ENCODE measurements at places on chromosomes 4 and X. TPM values are rescaled to one million over a fixed set of nuclear protein-coding genes. Genes with fewer than 3 reads are reported as not detected.
A peak's percentile ranks its signal among the peaks of the same experiment; 100 is the strongest.

The CTSO gene
- 3.8 TPM for total RNA-seq

The SLC4A4 gene
- total RNA-seq: 0.08 TPM

The RPL10 gene
- total RNA-seq: 5,204 TPM

The LRIT3 gene
- not detected for total RNA-seq

The FGA gene
- not detected for total RNA-seq

The APLN gene
- total RNA-seq: not detected

The MMAA gene
- total RNA-seq: 7.0 TPM

The GATA1 gene
- total RNA-seq: not detected

The DUSP21 gene
- total RNA-seq: not detected

The KCNE5 gene
- total RNA-seq: not detected

The TLR7 gene
- 0.06 TPM for total RNA-seq

The GAB3 gene
- 3.4 TPM for total RNA-seq

The ABCG2 gene
- not detected for total RNA-seq

The PLXNB3 gene
- not detected for total RNA-seq

The NOP14 gene
- total RNA-seq: 21.8 TPM

The F11 gene
- not detected for total RNA-seq

- no peaks in the 10 kb centered on the region for H3K36me3 ChIP-seq
- H3K4me3 ChIP-seq: no peak overlapping the region
- H3K27ac ChIP-seq: no peak overlapping the region
- H3K4me1 ChIP-seq: no peaks in the 10 kb centered on the region
- DNase-seq: no peak
Measured at GRCh38 chrX:24399550-24399949, 39.1 kb downstream of the SUPT20HL1 start.

GRCh38 chr4:36823199-36823967 lies 421.2 kb upstream of the NWD2 start:
- H3K27me3 ChIP-seq: no peaks in the 10 kb centered on the region
- no peak overlapping the region for H3K4me3 ChIP-seq
- no peaks in the 10 kb centered on the region for H3K4me1 ChIP-seq
- no peak overlapping the region for H3K27ac ChIP-seq
- H3K36me3 ChIP-seq: no peaks in the 10 kb centered on the region

DNA sequence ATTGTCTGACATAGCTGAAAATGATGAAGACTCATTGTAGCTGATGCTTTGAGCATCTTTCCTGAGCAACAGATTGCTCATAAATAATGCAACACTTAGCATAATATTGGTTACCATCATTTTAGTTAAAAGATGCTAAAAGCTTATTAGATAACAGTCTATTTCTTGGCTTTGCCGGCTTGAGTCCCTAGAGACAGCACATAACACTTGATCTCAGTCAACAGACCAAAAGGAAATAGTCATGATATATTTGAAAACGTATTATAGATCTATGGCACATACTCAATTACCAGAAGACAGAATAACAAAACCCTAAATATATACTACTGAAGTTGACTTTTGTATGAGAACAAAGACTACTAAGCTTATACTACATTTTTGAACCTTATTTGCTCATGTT lies 846.7 kb upstream of the EPHA5 start:
- no peaks in the 10 kb centered on the region for H3K36me3 ChIP-seq
- no peaks in the 10 kb centered on the region for H3K27me3 ChIP-seq
- H3K4me3 ChIP-seq: no peak overlapping the region

GRCh38 chrX:69289046-69289792 lies 124.0 kb upstream of the PJA1 start:
- no peak overlapping the region for H3K4me3 ChIP-seq
- no peak for DNase-seq
- H3K27ac ChIP-seq: no peak overlapping the region
- H3K27me3 ChIP-seq: no peaks in the 10 kb centered on the region
- peaks cover 10% of the 10 kb centered on the region for H3K4me1 ChIP-seq

DNA sequence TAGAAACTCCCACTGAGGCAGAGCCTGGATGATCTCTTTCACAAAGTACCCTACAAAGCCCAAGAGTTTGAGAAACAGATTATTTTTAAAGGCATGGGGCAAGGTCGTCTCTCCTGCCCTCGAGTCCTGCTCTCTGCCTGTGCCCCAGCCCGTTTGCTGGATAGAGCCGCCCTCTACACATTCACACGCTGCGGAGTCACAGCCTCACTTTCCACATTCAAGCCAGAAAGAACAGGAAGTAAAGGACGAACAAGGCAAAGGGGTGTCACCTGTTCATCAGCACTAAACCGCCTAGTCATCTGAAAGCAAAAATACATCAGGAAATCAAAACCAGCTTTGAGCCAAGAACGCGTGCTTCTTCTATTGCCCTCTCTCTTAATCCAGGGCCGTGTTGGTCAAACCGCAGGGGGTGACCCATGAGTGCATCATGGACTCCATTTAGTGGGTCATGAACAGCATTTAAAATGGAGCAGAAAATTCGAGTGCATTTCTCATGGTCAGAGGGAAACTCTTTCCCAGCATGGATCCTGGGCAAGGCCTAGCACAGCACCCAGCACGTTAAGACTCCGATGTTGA lies 83.4 kb downstream of the PHKA2 start:
- H3K27ac ChIP-seq: no peak overlapping the region
- H3K36me3 ChIP-seq: peaks cover 20% of the 10 kb centered on the region
- H3K4me3 ChIP-seq: no peak overlapping the region

GRCh38 chrX:120357186-120357585 lies 4.7 kb upstream of the ATP1B4 start:
- no peak overlapping the region for H3K27ac ChIP-seq
- DNase-seq: no peak
- no peak overlapping the region for H3K4me3 ChIP-seq
- H3K4me1 ChIP-seq: no peaks in the 10 kb centered on the region

DNA sequence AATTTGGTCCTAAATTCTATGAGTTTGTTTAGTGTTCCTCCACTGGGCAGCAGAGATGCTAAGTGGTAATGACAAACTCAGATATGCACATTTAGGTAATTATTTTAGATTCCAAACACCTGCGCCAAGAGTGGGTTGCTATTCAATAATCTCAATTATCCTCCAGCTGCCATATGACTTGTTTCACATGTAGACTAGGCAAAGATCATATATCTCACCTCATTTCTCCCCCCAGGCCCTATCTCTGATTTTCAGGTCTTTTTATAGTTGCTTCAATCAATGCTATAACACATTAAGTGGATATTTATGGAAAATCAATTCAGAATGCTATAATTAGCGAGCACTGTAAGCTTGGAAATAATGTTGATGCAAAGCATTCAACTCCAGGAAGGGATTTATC lies 217.6 kb downstream of the KCTD8 start:
- H3K36me3 ChIP-seq: no peaks in the 10 kb centered on the region
- no peaks in the 10 kb centered on the region for H3K4me1 ChIP-seq
- no peak overlapping the region for H3K4me3 ChIP-seq
- DNase-seq: no peak
- no peaks in the 10 kb centered on the region for H3K27me3 ChIP-seq
- H3K27ac ChIP-seq: no peak overlapping the region

GRCh38 chr4:104429150-104429741 lies 65.4 kb downstream of the CXXC4 start:
- no peak for DNase-seq
- no peaks in the 10 kb centered on the region for H3K36me3 ChIP-seq
- H3K27ac ChIP-seq: no peak overlapping the region
- no peaks in the 10 kb centered on the region for H3K27me3 ChIP-seq
- H3K4me1 ChIP-seq: no peaks in the 10 kb centered on the region

DNA sequence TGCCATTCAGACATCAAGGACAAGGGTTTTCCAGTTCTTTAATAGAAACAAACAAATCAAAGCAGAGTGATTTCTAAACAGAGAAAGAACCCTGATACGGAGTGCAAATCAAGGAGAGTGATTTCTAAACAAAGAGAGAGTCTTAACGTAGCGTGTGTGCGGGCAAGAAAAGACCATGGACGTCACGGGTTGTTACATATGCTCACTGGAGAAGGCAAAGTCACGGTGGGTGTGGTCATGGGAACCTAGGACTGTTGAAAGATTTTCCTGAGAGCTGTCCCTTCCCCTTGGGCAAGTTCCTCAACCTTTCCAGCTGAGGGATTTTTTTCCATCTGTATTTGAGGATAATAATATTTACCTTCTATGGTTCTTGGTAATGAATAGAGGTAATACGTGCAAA lies 95.0 kb upstream of the SLC34A2 start:
- no peak overlapping the region for H3K27ac ChIP-seq
- no peaks in the 10 kb centered on the region for H3K27me3 ChIP-seq
- no peak for DNase-seq
- H3K36me3 ChIP-seq: no peaks in the 10 kb centered on the region
- no peak overlapping the region for H3K4me3 ChIP-seq
- no peaks in the 10 kb centered on the region for H3K4me1 ChIP-seq

DNA sequence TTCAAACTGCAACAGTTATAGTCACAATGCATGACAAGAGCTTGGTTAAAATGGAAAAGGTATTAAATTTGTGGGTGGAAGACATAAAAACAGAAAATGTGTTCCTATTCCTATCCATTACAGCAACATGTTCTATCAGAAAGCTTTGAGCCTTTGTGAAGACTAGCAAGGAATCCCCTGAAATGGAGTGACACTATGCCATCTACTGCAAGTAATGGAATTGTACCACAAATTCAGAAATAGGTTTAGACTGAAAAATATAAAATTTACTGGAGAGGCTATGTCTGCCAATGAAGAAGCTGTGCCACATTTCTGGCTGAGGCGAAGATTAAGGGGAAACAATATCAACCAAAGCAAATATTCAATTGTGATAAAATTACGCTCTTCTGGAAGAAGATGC lies 247.9 kb downstream of the ADAM29 start:
- DNase-seq: no peak
- H3K36me3 ChIP-seq: no peaks in the 10 kb centered on the region

- no peaks in the 10 kb centered on the region for H3K36me3 ChIP-seq
- no peaks in the 10 kb centered on the region for H3K4me1 ChIP-seq
- DNase-seq: no peak
- H3K4me3 ChIP-seq: no peak overlapping the region
- no peak overlapping the region for H3K27ac ChIP-seq
Measured at GRCh38 chr4:13169731-13170525, 314.2 kb downstream of the RAB28 start.

DNA sequence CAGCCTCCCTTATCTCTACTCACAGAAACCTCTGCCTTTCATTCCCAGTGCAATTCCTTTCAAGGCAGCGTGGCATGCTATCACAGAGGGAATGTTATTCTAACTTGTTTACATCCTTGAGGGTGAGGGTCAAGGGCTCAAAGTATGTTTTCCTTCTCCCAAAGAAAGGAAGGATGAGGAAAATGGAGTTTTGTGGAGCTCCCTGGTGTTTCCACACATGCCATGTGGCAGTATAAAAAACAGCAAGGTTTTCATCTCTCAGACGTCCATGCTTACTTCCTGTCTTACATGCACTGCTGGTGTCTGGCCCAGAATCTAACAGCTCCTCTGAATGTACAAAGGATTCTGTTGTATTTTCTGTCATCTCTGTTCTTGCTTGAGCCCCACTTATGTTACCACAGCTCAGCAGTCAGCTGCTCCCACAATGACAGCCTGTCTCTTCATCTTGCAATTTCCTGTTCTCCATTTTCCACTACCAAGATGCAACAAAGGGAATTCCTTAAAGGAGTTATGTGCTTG lies 128.0 kb downstream of the SNCA start:
- no peaks in the 10 kb centered on the region for H3K4me1 ChIP-seq
- no peaks in the 10 kb centered on the region for H3K27me3 ChIP-seq
- H3K4me3 ChIP-seq: no peak overlapping the region
- H3K27ac ChIP-seq: no peak overlapping the region

GRCh38 chr4:52201715-52202114 lies 150.6 kb downstream of the SPATA18 start:
- H3K4me3 ChIP-seq: no peak overlapping the region
- DNase-seq: no peak
- no peaks in the 10 kb centered on the region for H3K4me1 ChIP-seq
- H3K27me3 ChIP-seq: no peaks in the 10 kb centered on the region

GRCh38 chr4:68570122-68570507 lies 6.0 kb downstream of the UGT2B17 start:
- H3K36me3 ChIP-seq: no peaks in the 10 kb centered on the region
- no peaks in the 10 kb centered on the region for H3K4me1 ChIP-seq
- DNase-seq: no peak
- no peak overlapping the region for H3K4me3 ChIP-seq
- H3K27me3 ChIP-seq: no peaks in the 10 kb centered on the region

DNA sequence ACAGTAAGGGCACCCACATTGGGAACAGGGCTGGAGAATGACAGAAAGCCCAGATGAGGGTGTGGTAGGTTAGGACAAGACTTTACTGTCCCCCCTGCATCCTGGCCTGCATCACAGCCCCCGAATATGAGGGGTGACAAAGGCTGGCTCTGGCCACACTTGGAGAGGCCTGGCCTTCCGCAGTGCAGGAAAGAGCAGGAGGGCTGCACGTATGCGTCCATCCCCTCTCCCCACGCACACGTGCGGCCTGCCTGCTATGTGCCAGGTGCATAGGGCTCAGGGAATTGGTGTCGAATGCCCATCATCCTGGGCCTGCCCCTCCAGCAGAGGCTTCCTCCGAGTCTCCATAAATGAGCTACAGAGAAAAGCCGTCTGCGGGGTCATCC lies 80.5 kb downstream of the ABLIM2 start:
- no peak overlapping the region for H3K27ac ChIP-seq
- no peaks in the 10 kb centered on the region for H3K36me3 ChIP-seq
- no peak for DNase-seq
- H3K27me3 ChIP-seq: no peaks in the 10 kb centered on the region
- H3K4me3 ChIP-seq: no peak overlapping the region

DNA sequence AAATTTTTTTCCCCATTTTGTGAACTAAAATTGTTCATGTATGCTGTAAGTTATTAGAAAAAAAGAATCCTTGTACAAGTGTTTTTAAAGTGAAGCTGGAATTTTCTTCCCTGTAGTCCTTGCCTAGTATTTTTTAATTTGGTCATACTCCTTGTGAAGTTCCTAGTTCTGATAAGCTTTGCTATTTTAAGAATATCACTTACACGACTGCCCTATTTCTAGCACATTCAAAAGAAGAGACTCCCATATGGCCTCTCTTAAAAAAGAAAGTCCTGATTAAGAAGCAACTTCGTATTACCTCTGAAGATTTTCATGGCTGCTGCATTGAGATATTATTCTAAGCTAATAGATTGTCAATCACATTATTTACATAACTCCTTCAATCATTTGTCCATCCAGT lies 87.2 kb downstream of the KLHL8 start:
- H3K4me1 ChIP-seq: no peaks in the 10 kb centered on the region
- H3K27me3 ChIP-seq: no peaks in the 10 kb centered on the region
- H3K36me3 ChIP-seq: peaks cover 85% of the 10 kb centered on the region

DNA sequence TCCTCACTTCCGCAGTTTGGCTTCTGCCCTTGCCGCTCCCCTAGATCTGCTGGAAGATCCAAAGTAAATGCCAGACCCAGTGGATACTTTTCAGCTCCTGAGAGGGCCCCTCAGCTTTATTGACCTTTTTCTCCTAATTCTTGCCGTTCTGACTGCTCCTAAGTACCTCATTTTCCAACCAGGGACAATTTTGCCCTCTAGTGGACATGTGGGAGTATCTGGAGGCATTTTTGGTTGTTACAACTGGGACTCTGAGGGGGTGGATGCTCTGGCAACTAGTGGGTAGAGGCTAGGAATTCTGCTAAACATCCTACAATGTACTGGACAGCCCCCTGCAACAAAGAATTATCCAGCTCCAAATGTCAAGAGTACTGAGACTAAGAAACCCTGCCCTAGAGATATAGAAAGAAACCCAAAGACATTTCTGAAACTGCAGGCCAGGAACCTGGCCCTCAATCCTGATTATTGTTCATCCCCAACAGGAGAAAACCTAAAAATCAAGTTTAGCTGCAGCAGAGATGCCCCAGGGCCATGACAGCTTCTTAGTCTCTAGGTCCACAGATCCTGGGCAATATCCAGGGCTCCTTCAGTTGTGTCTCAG lies 3.4 kb downstream of the TEX13B start:
- DNase-seq: peak; percentile 29
- H3K4me1 ChIP-seq: no peaks in the 10 kb centered on the region
- no peaks in the 10 kb centered on the region for H3K27me3 ChIP-seq
- no peaks in the 10 kb centered on the region for H3K36me3 ChIP-seq
- no peak overlapping the region for H3K4me3 ChIP-seq
- no peak overlapping the region for H3K27ac ChIP-seq

All from CD4-positive, alpha-beta T cell (primary cell).